ENCODE measurements at places on chromosomes 12 and 14.

DNA sequence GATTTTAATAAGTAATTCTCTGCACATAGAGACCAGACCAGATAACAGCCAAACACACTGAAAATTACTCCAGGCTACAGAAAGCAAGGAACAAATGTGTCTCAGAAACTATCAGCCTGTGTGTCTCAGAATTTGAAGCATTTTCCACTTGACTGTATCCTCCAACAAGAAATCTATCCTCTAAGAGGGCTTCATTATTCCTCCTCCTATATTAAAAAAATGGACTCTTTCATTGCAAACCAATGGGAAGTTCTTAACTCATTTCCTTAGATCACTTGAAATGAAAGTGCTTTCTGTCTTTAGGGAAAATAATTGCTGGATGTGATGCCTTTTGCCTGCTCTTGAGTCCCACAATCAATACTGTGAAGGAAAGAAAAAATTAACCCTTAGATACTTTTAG is 2.3 kb downstream of the ST8SIA1 start:
- DNase-seq = no peak

DNA sequence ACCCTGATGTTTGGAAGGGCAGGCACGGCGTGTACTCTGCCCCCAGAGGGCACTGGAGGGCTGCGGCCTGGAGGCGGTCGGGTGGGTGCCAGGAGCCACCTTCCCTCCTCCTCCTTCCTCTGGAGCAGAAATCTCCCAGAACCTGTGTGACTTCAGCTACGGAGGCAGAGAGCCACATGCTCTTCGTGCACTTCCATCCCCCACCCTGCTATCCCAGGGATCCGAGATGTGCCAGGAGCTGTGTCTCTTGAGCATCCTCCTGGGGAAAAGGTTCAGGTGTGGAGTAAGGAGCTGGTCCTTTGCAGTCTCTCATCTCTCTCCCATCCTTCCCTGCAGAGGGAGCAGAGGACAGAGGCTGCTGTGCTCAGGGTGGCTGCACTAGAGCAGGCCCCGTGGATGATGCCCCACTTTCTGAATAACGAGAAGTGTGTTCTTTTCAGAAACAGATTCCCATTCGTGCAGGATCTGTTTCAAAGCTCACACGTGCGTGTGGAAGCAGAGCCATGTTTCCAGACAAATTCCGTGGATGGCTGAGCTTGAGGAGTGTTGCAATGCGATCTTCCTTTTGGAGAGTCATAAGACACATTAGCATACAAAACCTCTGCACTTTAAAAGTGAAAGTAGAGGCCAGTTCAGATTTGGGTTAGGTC is 162.9 kb downstream of the ADGRD1 start:
- DNase-seq = no peak

- DNase-seq = no peak
These were observed 14.8 kb upstream of the CALM1 start for GRCh38 chr14:90381999-90382451.

DNA sequence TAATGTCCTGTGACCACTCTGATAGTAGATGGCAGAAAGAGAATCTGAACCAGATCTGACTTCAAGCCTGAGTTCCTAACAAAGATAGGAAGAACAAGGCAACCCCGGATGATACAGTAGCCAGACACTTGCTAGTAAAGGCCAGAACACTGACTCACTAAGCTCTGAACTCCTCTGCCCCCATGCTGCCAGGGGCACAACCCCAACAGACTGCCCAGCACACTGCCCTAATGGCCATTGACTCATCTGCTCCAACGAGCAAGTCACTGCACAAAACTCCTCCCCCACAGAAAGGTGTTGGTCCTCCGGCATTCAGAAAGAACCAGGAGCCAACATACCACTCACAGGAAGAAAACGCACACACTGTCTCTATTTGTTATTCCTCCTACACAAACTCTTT is 179.6 kb upstream of the NUDT4 start:
- no peak for DNase-seq

DNA sequence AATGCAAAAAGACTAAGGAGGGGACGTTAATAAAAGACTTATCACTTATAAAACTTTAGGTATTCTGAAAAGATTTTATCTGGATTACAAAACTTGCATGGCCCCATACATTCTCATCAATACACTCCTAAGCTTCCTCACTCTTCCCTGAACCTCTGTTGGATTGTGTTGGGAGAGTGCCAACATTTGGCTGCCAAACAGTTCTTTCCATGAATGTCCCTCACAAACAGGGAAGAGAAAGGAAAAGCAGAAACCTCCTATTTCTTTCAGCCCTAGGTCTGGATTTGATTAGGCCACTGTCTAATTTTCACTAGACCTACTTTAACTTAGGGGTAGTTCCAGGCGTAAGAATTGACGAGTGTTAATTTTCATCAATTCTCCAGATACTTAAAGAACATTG is 11.7 kb downstream of the PTHLH start:
- no peak for DNase-seq

- no peak for DNase-seq
These were observed 90.5 kb downstream of the DDX51 start for GRCh38 chr12:132053338-132054330.

DNA sequence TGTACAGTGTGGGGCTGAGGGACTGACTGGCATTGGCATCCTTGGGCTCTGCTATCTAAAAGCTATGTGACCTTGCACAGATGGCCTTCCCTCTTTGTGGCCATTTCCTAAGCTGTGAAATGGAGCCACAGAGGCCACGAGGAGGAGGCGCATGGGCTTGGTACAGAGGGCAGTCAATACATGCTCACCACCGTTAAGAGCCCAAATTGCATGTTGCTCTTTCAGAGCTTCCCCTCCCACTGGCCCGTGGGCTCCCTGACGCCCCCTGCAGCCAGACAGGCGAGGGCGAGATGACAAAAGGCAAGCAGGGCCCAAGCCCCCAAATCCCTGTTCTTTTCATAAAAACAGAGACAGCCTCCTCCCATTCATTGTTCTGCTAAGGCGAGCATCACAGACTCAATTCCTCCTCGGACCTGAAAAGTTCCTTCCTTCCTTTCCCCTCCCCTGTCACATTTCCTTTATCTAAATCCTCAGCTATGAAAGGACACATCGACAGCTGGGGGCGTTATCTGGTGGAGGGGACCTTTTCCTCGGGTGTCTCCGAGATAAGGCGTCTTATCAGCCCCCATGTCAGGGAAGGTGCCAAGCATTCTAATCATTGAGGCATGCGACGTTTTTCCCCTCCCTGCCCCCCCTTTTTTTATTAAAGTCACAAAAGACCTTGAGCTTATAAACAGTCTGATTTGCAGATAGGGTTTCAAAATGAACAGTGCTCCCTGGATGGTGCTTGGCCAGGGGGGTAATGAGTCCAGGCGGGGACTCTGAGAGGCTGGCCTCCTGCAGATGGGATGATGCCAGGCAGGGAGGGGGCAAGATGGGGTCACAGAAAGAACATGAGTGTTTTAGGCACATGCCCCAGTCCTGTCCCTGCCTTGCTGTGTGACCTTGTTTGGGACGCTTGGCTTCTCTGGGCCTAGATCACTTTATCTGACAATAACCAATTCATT is 26.4 kb downstream of the FAM222A start:
- DNase-seq = no peak

Measured in CD4-positive, alpha-beta T cell treated with Interleukin-15 for 4 hours (primary cell).